ENCODE measurements at places on chromosomes 13 and 19. TPM values are rescaled to one million over a fixed set of nuclear protein-coding genes. Genes with fewer than 3 reads are reported as not detected.

The DOCK6 gene
- 3.5 TPM for total RNA-seq

The TUBB4A gene
- 7.0 TPM for total RNA-seq

The ABCA7 gene
- total RNA-seq, result 42.5 TPM

The LILRB4 gene
- total RNA-seq, result 0.81 TPM

The MEIS3 gene
- under 0.01 TPM for total RNA-seq

The SIGLEC11 gene
- total RNA-seq, result under 0.01 TPM

Data from hematopoietic multipotent progenitor cell (in vitro differentiated cells).